Left lobe of liver (tissue), 2 donors: ENCODE measurements at places on chromosomes 7 and 10. TPM values are rescaled to one million over a fixed set of nuclear protein-coding genes. Genes with fewer than 3 reads are reported as not detected.

The EXOSC1 gene
- 10.3 TPM for total RNA-seq

The IQUB gene
- total RNA-seq = 0.15 TPM

The TMEM209 gene
- total RNA-seq = 7.5 TPM

The BUD31 gene
- total RNA-seq = 25.8 TPM

The SLC29A4 gene
- total RNA-seq = 2.9 TPM

The MYL10 gene
- not detected for total RNA-seq

The SPDYE18 gene
- total RNA-seq = 0.60 TPM
